ENCODE measurements at places on chromosomes 16 and 17.

DNA sequence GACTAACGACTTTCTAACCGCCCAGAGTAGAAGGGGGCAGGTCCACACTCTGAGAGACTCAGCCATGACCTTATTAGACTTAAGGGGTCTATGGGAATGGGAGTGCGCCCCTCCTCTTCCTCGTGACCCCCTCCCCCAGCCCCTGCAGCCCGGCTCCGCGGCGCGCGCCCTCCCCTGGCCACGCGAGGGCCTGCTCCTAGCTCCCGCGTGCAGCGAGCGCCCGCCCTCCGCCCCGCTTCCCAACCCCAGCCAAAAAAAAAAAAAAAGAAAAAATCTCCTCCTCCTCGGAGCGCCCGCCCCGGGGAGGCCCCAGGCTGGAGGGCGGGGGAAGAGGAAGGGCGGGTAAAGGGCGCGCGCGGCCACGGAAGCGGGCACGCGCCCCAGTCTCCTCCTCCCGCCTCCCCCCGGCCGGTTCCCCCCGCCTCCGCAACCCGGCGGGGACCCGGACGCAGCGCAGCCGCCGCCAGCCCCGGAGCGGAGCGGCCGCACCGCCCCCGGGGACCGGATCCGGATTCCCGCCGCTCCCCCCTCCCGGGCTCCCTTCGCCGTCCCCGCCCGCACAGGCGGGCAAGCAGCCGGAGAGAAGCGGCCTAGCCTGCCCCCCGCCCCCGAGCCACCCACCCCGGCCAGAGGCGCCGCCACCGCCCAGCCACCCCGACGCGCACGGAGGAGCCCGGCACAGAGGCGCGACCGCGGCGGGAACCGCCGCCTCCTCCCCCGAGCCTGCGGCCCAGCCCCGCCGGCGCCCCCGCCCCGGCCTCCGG lies 949 bp downstream of the UBTF start:
- peak; percentile 86 for DNase-seq
- peaks cover 35% of the 10 kb centered on the region for H3K36me3 ChIP-seq
- H3K27me3 ChIP-seq, result no peaks in the 10 kb centered on the region
- H3K4me1 ChIP-seq, result peaks cover 45% of the 10 kb centered on the region
- peak overlapping the region; percentile 98 for H3K4me3 ChIP-seq

DNA sequence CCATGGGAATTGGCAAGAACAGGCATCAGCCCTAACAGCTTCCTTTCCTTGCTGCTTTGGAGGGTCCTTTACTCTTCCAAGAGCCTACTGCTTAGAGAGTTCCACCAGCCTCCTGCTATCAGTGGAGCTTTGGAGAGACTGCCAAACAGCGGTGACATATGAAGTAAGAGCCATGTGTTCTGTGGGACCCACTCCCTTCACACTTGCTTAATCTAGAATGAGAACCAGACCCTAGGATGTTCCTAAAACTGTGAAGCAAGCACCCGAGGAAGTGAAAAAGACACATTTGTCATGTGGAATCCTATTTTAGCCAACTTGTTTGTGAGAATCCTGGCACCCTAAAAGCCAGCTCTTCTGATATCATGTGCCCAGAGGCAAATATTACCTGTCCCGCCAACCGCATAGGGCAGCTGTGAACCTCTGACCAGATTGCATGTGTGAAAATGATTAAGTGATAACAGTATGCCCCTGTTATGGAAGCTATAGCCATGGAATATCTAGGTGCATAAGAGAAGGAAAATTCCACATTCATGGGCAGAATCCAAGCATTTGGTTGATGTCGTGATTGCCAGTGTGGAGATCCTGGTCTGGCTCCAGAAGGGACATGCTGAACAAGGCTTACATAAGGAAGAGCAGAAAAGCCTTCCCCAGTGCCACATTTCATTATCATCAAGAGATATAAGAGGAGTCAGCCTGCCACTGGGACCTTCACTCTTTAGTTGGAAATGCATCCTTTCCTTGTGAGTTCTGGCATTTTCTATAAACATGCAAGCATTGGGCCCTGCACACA lies 18.7 kb downstream of the RCVRN start:
- DNase-seq, result no peak
- H3K36me3 ChIP-seq, result no peaks in the 10 kb centered on the region
- no peaks in the 10 kb centered on the region for H3K4me1 ChIP-seq
- H3K27me3 ChIP-seq, result no peaks in the 10 kb centered on the region

DNA sequence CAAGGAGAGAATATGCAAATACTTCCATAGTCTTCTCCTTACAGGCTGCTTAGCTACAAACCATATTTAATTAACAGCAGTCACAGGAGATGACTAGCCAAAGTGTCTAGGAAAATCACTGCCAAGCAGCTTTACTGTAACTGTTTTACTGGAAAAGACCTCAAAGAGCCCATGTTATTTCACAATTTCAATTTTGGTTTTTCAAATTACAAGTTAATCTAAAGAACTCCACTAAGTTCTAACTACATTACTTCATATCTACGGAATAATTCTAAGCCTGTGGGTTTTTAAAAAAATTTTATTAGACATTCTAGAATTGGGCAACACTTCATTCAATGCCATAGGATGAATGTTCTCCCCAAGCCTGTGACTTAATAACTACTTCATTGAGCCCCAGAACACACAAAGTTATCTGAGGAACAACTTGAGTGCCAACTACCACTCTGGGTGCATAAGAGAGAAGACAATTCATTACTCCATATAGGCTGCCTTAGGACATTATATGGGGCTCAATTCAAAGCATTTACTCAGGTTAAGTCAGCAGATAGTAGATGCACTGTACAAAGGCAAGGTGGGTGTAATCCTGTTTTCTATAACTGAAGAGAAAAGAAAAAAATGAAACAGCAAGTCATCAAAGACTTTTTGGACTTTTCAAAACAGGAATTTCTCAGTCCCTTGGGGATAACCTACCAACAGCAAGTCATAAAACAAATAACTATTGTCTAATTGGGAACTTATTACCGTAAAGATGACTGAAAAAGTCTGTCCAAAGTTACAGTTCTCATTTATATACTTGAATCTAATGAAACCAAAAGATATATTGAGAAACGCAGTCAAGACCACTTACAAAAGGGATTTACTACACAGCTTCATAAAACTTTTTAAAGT lies 33.0 kb downstream of the STAT3 start:
- H3K4me3 ChIP-seq, result no peak overlapping the region
- peaks cover 45% of the 10 kb centered on the region for H3K4me1 ChIP-seq
- DNase-seq, result no peak
- no peaks in the 10 kb centered on the region for H3K27me3 ChIP-seq
- H3K36me3 ChIP-seq, result peaks cover 22% of the 10 kb centered on the region

- H3K27ac ChIP-seq, result no peak overlapping the region
- DNase-seq, result no peak
- peaks cover 4% of the 10 kb centered on the region for H3K27me3 ChIP-seq
Observed at GRCh38 chr16:49681217-49681883, 174.6 kb downstream of the ZNF423 start.

DNA sequence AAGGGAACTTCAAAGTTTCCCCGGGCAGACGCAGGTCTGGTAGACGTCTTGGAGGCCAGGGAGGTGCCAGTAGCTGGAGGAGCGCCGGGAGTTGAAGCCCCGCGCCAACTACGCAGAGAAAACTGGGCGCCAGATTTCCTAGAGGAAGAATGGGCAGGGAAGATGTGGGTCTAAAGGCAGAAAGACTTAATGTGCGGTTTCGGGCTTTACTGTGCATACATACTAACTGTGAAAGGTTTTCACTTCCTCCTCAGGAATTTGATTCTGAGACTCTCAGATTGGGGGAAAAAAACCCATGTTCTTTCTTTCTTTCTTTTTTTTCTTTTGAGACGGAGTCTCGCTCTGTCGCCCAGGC lies 331 bp upstream of the ZNF287 start:
- DNase-seq, result no peak
- H3K27ac ChIP-seq, result peak overlapping the region; percentile 62
- peak overlapping the region; percentile 86 for H3K4me3 ChIP-seq
- H3K4me1 ChIP-seq, result peaks cover 11% of the 10 kb centered on the region
- H3K27me3 ChIP-seq, result peaks cover 4% of the 10 kb centered on the region
- peaks cover 6% of the 10 kb centered on the region for H3K36me3 ChIP-seq

GRCh38 chr17:37766971-37767370 lies 22.1 kb upstream of the HNF1B start:
- H3K36me3 ChIP-seq, result peaks cover 5% of the 10 kb centered on the region
- peaks cover 24% of the 10 kb centered on the region for H3K27me3 ChIP-seq
- peak overlapping the region; percentile 2 for H3K27ac ChIP-seq

DNA sequence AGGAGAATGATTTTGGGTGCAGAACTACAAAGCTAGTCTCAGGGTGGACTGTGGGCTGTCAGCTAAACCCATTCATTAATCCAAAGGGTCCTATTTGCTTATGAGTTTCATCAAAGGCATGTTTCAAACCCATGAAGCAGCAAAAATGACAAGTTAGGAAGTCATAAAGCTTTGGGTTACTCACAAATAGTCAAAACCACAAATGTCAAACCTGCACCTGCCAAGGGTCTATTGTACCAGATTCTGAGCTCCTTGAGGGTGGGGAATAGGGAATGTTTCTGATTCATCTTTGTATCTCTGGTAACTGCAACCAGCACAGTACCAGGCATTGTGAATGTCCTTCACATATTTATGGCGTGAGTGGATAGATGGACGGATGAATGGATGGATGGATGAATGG lies 317.7 kb downstream of the MAF start:
- H3K27me3 ChIP-seq, result peaks cover 15% of the 10 kb centered on the region
- no peak overlapping the region for H3K27ac ChIP-seq

GRCh38 chr16:51393381-51394005 lies 242.4 kb upstream of the SALL1 start:
- H3K27ac ChIP-seq, result no peak overlapping the region
- H3K4me1 ChIP-seq, result no peaks in the 10 kb centered on the region
- H3K27me3 ChIP-seq, result peaks cover 4% of the 10 kb centered on the region
- H3K36me3 ChIP-seq, result no peaks in the 10 kb centered on the region
- no peak overlapping the region for H3K4me3 ChIP-seq
- no peak for DNase-seq

GRCh38 chr17:37162800-37163199 lies 213.0 kb upstream of the C17orf78 start:
- H3K4me1 ChIP-seq, result no peaks in the 10 kb centered on the region
- no peak for DNase-seq
- no peak overlapping the region for H3K4me3 ChIP-seq
- peaks cover 24% of the 10 kb centered on the region for H3K36me3 ChIP-seq
- H3K27me3 ChIP-seq, result no peaks in the 10 kb centered on the region
- H3K27ac ChIP-seq, result no peak overlapping the region

- no peaks in the 10 kb centered on the region for H3K36me3 ChIP-seq
- no peak overlapping the region for H3K27ac ChIP-seq
- no peaks in the 10 kb centered on the region for H3K4me1 ChIP-seq
- no peak for DNase-seq
Observed at GRCh38 chr16:71507061-71507460, 17.9 kb upstream of the ZNF19 start.

GRCh38 chr17:22128723-22129122 lies 436.4 kb downstream of the KCNJ18 start:
- H3K36me3 ChIP-seq, result no peaks in the 10 kb centered on the region
- H3K27ac ChIP-seq, result no peak overlapping the region
- H3K27me3 ChIP-seq, result no peaks in the 10 kb centered on the region
- no peaks in the 10 kb centered on the region for H3K4me1 ChIP-seq
- H3K4me3 ChIP-seq, result no peak overlapping the region

DNA sequence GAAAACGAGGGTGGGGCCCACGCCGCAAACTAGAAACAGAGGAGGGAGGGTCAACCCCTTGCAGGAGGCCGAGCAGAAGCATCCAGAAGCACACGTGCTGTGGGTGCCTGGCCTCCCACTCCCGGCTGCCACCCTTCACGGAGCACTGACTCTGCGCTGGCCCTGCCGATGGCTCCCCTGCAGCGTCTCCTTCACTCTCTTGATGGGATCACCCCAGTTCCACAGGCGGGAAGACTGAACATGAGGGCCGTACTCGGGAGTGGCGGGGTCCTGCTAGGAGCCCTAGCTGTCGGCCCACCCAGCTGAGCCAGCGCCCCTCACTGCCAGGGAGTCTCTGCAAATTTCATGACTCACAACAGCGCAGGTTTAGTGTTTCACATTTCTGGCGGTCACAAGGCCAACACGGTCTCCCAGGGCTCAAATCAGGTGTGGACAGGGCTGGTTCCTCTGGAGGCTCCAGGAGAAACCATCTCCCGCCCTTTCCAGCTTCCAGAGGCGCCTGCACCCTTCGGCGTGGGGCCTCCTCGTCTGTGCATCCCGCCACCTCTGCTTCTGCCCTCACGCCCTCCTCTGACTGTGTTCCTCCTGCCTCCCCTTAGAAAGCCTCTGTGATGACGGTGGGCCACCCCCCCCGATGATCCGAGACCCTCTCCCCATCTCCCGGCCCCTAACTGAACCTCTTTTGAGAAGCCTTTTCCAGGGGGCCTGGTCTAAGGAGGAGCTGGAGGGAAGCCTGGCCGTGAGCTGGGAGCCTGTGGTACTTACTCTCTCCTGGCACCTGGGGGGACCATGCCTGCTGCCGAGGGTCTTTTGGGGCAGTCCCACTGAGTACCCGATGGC lies 2.0 kb downstream of the PTX4 start:
- H3K4me3 ChIP-seq, result no peak overlapping the region
- no peaks in the 10 kb centered on the region for H3K4me1 ChIP-seq
- H3K36me3 ChIP-seq, result no peaks in the 10 kb centered on the region
- H3K27me3 ChIP-seq, result no peaks in the 10 kb centered on the region
- H3K27ac ChIP-seq, result no peak overlapping the region

DNA sequence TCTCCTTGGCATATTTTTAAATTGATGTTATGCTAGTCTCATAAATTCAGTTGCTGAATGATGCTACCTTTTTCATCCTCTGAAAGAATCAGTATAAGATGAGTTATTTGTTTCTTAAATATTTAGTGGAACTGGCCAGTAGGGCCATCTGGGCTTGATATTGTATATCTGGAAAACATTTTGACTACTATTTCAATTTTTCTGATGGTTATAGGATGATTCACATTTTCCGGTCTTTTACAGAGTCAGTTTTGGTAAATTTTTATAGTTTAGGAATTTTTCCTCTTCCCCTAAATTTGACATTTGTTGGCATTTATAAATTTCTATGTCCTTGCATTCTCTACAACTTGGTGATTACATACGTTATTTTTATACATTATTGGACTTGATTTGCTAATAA lies 296.3 kb upstream of the AXIN2 start:
- no peaks in the 10 kb centered on the region for H3K36me3 ChIP-seq
- H3K27ac ChIP-seq, result no peak overlapping the region
- H3K27me3 ChIP-seq, result no peaks in the 10 kb centered on the region
- no peaks in the 10 kb centered on the region for H3K4me1 ChIP-seq
- no peak overlapping the region for H3K4me3 ChIP-seq

DNA sequence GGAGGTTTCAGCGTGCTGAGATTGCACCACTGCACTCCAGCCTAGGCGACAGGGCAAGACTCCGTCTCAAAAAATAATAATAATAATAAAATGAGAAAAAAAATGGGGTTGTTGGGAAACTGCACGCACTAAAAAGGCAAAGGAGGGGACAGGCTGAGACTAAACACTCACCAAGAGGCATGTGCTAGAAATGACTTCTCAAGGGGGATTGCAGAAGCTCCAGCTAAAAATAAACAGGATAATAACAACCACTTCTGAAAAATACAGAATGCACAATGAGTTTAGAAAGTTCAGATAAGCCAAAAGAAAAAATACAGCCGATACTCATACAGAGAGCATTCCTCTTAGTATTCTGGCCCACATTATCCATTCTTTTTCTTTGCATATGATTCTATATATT lies 15.1 kb upstream of the TIMP2 start:
- H3K4me3 ChIP-seq, result no peak overlapping the region
- H3K4me1 ChIP-seq, result no peaks in the 10 kb centered on the region
- H3K36me3 ChIP-seq, result no peaks in the 10 kb centered on the region
- H3K27me3 ChIP-seq, result peaks cover 2% of the 10 kb centered on the region
- H3K27ac ChIP-seq, result no peak overlapping the region
- no peak for DNase-seq

- peaks cover 12% of the 10 kb centered on the region for H3K4me1 ChIP-seq
- no peaks in the 10 kb centered on the region for H3K36me3 ChIP-seq
- H3K4me3 ChIP-seq, result no peak overlapping the region
- H3K27ac ChIP-seq, result no peak overlapping the region
Observed at GRCh38 chr17:1625053-1625452, 3.6 kb downstream of the SLC43A2 start.
